ENCODE measurements at places on chromosomes 3 and 15.

- peak; percentile 13 for DNase-seq
Measured at GRCh38 chr15:40762919-40763800, 708 bp upstream of the GCHFR start.

- DNase-seq = no peak
Measured at GRCh38 chr15:94555841-94556519, 324.6 kb downstream of the MCTP2 start.

DNA sequence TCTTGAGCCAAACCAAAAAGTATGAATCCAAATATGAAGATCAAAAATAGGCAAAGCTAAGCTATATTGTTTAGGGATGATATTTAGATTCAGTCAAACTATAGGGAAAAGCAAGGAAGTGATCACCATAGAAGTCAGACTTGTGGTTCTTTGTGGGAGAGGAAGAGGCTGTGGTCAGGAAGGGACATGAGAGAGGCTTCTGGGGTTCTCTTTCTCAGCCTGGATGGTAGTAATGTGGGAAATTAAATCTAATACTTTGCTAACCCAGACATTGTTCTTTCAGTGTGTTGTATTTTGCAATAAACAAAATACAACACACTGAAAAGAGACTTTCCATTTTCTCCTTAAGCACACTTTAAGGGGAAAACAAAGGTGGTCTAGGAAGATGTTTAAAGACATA, 3.1 kb downstream of the CX3CR1 start:
- no peak for DNase-seq

DNA sequence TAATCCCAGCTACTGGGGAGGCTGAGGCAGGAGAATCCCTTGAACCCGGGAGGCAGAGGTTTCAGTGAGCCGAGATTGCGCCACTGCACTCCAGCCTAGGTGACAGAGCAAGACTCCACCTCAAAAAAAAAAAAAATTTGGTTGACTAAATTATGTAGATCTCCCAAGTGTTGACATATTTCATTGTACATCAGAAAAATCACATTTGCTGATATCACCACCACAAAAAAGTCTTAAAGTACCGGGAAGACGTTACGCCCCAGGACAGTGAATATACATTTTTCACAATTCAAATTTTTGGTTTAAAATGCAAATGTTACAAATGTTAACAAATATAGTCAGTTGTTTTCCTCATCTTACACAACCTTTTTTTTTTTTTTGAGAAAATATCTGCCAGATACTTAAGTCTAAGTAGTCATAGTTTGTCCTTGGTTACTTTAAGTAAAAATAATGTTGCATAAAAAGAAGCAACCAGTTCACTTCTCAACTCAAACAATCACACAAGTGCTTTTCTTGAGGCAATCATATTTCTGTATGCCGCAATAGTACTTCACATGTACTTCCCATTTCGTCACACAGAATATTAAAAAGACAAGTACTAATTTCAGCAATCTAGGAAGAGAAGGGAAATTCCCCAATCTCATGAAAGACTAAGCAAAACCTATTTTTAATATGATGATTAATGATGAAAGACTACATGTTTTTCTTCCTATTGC, 41.0 kb upstream of the TCF12 start:
- no peak for DNase-seq

DNA sequence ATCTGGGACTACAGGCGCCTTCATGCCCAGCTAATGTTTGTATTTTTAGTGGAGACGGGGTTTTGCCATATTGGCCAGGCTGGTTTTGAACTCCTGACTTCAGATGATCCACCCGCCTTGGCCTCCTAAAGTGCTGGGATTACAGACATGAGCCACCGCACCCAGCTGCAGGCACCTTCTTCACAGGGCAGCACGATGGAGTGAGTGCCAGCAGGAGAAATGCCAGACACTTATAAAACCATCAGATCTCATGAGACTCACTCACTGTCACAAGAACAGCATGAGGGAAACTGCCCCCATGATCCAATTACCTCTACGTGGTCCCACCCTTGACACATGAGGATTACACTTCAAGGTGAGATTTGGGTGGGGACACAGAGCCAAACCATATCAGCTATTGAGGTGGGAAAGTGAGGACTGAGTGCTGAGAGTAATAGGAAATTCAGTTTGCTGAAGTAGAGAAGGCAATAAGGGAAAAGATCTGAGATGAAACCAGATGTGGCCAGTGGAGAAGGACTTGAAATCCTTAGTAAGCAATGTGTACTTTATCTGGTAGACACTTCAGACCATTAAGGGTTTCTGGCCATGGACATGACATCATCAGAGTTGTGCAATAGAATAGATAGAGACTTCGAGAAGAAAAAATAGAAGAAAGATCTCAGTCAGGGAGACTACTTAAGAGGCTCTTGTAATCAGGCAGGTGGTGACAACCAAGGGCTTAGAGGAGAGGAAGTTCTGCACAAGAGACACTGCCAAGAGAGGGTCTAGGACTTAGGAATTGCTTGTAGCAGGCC, 18.1 kb upstream of the ATP13A5 start:
- DNase-seq = no peak

- no peak for DNase-seq
Measured at GRCh38 chr3:12227833-12228232, 61.0 kb upstream of the PPARG start.

GRCh38 chr3:155912579-155913190, 42.2 kb downstream of the GMPS start:
- DNase-seq = no peak

GRCh38 chr3:23493889-23494288, 290.8 kb downstream of the UBE2E2 start:
- no peak for DNase-seq

- no peak for DNase-seq
Measured at GRCh38 chr3:43497422-43497821, 124.4 kb downstream of the ANO10 start.

DNA sequence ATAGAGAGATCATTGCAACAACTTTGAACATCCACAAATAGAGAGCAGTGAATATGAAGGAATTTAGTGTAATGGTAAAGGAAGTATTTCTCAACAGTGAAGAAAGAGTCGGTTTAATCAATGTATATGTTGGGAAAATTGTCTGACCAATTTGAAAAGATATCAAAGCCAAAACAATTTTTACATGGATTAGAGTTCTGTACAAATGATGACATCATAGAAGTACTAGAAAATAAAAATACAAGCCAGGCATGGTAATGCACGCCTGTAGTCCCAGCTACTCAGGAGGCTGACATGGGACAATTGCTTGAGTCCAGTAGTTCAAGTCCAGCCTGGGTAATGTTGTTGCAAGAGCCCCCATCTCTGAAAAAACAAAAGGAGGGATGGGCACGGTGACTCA, 26.0 kb upstream of the TMEM42 start:
- DNase-seq = no peak

GRCh38 chr3:64342940-64343688, 117.8 kb upstream of the PRICKLE2 start:
- DNase-seq = no peak

DNA sequence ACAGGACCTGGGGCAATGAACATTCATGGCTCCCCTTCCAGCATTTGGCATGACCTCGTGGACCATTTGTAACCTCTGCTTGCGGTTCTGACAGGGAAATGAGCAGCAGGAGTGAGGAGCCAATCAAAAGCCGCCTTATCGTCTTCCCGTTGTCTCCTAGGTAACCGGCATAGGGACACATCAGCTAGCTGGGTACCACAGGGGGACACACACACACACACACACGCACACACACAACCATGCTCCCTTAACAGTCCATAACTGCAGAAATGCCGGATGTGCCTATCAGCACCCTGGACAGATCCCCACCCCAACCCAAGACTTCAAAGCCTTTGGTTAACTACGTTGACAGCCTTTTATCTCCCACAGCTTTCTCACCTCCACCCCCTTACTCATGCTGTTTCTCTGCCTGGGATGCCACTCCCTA, 53.4 kb upstream of the CCDC174 start:
- DNase-seq = peak; percentile 10

DNA sequence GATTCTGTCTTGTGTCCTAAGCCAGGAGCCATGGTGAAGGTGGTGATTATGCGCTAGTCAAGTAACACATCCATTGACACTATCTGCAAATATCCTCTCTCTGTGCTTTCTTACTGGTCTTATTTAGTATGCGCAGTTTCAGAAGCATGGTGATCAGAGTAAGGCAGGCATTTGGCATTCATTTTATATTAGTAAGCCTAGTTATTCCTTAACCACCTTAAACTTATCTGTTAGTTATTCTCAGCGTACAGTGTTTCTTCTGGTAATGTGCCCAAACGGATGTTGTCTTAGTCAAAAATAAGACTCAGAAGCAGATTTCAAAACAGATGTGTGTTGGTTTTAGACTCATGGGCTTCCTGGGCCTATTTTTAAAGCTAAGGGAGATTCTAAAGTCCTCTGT, 329.2 kb downstream of the GRM7 start:
- DNase-seq = no peak

DNA sequence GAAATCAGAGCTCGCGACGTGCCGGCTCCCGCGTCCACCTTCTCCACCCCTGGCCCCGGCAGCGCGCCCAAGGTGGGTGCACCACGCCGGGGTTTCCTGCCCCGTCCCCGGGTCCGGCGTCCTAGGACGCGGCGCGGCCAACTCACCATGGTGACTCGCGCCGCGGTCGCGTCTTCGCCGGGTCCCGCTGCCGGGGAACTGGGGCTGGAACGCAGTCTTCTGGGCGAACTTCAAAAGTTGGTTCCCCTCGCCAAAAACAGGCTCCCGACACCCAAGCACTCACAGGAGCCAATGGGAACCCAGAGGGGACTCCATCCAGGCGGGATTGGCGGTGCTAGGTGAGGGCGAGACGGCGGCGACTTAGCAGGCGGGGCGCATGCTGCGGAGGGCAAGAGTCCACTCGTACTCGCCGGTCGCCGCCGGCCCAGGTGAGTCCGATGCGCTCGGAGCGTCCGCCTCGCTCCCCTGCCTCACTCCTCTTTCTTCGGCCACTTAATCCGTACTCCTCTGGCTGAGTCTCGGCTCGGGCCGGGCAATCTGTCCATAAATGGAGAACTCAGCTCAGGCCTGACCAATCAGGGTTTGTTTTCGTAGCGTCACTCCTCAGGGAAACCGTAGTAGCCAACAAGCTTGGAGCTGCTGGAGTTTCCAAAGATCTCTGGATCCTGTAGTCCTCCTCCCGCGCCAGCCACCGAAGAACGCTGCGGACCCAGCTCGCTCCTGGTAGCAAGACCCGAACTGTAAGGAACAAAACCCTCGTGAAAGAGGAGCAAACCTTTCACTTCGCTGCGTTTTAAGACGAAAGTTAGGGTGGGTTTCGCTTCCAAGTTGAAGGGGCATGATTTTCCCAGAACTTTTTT, at the start of gene MYO1E:
Gene MYO1E (minus strand): TSS at position 520 of the 860 bp plus-strand sequence. CDS start 371 bp downstream, at position 149.
- peak; percentile 18 for DNase-seq

- no peak for DNase-seq
Measured at GRCh38 chr3:178966299-178967176, 105.1 kb downstream of the ZMAT3 start.

GRCh38 chr15:77002436-77002835, 7.5 kb downstream of the PSTPIP1 start:
- DNase-seq = no peak

DNA sequence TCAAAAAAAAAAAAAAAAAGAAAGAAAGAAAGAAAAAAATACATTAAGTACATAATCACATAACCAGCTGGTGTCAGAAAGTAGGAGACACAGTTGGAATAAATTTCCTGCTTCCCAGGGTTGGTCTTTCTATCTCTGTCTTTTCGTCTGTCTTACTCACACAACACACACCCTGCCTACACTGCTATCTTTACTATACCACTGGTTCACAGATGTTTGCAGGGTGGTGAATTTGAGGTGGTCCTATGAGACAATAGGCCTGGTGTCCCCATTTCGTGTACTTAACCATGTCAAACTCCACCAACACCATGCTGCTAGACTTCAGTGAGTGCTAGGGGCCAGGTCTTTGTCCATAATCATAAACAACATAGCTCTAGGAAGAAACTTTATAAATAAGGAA, 17.6 kb upstream of the CD47 start:
- DNase-seq = no peak

DNA sequence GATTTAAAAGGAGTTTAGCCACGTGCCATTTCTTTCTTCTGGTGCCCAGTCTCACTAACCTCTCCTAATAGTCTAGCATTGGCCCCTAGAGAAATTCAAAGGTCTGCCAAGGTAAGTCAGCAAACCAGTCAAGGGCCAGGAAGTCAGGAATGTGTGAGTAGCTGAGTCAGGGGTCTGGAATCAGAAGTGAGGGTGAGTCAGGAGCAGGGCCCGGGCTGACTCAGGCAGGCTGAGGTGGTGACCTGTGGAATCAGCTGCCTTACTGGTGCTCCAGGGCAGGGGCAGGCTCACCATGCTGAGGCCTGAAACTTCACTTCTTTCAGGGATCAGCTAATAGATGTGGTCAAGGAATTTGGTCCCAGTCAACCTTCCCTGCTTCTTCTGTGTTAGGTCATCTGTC, 105.8 kb upstream of the MYZAP start:
- no peak for DNase-seq

- DNase-seq = no peak
Measured at GRCh38 chr3:16583551-16583950, 21.7 kb downstream of the DAZL start.

- DNase-seq = no peak
Measured at GRCh38 chr3:190591080-190591479, 77.2 kb downstream of the IL1RAP start.

- peak; percentile 58 for DNase-seq
Measured at GRCh38 chr15:70447928-70448698, 315.2 kb downstream of the UACA start.

GRCh38 chr3:52146189-52146588, 8.0 kb downstream of the POC1A start:
- no peak for DNase-seq

DNA sequence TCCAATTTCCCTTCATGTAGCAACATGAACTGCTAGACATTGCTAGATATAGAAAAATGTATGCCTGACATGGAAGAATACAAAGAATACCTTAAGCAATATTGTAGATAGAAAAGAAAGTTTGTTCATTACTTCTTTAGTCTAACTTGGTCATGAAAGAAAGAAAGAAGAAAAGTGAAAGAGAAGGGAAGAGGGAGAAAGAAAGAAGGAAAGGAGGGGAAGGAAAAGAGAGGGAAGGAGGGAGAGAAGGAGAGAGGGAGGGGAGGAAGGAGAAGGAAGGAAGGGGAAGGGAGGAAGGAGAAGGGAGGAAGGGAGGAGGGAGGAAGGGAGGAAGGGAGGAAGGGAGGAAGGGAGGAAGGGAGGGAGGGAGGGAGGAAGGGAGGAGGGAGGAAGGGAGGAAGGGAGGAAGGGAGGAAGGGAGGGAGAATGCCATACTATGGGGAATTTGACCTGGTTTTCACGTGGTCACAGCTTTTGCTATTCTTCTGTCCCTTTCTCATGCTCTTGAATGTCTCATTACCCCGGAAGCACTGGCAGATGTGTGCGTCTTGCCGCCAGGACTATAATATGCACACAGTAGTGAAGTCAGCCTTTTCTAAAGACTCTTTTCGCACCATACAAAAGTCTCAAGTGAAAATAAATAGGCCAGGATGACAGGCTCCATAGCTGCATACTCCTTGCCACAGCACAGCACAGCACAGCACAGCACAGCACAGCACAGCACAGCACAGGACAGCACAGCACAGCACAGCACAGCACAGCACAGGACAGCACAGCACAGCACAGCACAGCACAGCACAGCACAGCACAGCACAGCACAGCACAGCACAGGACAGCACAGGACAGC, 78.2 kb downstream of the CHAC1 start:
- no peak for DNase-seq

GRCh38 chr3:105094588-105094987, 272.1 kb upstream of the ALCAM start:
- DNase-seq = no peak
